Adipocyte (in vitro differentiated cells): ENCODE measurements at places on chromosomes 6 and 20.

GRCh38 chr6:50831186-50831585 lies 12.5 kb downstream of the TFAP2B start:
- DNase-seq: no peak

GRCh38 chr6:56733211-56733697 lies 90.6 kb upstream of the DST start:
- no peak for DNase-seq

GRCh38 chr6:35152067-35152707 lies 11.0 kb upstream of the TCP11 start:
- no peak for DNase-seq

DNA sequence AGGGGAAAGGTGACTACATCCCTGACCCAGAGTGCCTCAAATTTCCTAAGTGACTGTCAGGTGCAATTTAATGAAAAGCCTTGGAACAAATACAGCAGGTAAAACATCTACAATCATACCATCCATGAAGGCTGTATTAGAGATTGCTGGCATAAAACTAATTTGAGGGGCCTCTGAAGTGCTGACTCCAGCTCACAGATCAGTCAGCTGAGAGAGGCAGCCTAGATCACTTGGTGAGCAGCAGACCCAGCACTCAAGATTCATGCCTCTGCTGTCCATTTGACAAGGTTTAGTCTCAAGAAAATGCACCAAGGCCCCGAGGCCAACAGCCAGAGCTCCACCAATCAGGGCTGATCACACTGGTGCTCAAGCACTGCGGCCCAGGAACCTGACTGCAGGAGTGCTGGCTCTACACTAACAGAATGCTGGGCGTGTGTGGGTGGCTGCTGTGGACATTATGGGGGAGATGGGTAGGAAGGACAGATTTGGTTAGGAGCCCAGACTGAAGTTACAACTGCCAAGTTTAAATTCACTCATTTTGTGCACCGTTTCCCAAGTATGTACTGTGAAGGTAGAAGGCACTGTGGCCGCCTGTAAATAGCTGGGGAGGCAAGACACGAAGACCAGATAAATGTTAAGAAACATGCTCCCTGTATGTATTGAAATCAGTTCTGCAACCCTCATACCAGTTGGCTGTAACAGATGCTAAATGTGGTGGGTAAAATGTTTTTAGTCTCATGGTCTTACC lies 28.2 kb downstream of the SNX5 start:
- DNase-seq: no peak

DNA sequence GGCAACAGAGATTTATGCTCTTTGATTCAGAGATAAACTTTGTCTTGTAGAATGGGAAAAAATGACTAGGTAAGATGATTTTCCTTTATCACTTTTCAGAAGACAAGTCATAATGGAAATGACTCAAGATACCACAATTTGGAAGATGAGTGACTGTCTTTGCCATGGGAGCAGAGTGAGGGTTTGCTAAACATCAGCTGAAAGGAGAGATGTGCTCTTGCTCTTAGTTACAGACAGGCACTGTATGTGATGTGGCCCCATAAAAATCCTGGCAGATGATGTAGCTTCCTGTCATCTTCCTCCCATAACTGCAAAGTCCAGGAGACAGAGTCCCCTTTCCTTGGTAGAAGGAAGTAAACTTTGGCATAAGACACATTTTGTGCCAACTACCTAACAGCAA lies 47.6 kb downstream of the BACH2 start:
- DNase-seq: no peak

- no peak for DNase-seq
Measured at GRCh38 chr6:159718634-159719033, 8.7 kb upstream of the WTAP start.

DNA sequence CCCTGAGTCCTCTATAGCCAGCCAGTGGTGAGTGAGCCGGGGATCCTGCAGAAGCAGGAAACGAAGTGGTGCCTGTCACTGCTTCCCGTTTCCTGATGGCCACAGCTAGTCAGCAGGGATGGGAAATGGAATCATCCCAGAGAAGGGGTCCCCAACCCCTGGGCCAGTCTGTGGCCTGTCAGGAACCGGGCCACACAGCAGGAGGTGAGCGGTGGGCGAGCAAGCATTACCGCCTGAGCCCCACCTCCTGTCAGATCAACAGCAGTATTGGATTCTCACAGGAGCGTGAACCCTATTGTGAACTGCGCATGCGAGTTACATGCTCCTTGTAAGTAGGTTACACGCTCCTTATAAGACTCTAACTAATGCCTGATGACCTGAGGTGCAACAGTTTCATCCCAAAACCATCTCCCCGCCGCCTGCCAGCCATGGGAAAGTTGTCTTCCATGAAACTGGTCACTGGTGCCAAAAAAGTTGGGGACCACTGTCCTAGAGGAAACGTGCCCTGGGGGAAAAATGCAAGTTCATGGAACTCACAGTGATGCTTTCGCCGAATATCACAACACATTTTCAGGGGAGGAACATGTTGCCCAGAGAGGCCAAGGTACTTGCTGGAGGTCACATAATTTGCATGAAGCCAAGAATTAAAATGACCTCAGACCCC lies 113.8 kb downstream of the JPH2 start:
- no peak for DNase-seq

DNA sequence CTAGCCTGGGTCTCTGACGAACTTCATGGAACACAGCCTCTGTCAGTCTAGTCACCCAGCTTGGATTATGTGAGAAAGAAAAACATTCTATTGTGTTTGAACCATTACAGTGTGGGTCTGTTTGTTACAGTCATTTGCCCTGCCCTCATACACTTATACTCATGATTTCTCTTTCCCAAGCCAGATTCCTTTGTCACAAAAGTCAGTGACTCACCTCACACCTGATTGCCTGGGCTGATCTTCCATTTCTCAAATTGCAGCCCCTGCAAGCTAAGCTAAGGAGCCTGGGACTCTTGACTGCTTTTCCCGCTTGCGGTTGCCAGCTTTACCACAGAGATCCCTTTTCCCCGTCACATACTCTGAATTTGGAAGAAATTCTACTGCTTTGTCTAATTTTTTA lies 395.9 kb downstream of the SAMD5 start:
- DNase-seq: no peak

DNA sequence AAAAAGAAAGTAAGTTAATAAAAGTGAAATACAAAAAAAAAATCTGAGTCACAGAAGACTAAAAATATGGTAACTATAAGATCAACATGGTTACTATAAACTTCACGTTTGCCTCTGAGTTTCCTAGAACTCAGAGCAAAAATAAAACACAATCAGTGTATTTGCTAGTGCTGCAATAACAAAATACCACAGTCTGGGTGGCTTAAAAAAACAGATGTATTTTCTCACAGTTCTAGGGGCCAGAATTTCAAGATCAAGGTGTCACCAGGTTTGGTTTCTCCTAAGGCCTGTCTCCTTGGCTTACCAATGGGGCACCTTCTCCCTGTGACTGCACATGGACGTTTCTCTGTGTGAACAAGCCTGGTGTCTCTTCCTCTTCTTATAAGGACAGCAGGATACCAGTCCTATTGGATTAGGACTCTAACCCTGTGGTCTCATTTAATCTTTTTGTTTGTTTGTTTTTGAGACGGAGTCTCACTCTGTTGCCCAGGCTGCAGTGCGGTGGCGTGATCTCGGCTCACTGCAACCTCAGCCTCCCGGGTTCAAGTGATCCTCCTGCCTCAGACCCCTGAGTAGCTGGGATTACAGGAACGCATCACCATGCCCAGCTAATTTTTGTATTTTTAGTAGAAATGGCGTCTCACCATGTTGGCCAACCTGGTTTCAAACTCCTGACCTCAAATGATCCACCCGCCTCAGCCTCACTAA lies 104.9 kb upstream of the LOC128125822 start:
- no peak for DNase-seq

DNA sequence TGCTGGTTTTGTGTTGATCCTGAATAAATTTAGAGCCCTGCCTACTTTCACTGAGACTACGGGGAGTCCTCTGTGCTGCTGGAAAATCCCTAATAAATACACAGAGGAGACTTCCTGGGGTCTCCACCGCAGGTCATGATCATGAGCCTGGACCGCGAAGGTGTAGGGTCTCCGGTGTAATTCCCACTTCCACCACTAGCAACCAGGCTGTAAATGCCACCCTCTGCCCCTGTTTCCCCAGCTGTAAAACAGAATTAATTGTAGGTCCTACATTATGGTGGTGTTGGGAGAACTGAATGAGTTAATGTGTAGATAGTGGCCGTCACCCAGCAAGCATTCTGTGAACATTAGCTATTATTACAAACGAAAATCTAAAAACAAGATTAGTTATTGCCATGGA lies 191.6 kb upstream of the THBS2 start:
- DNase-seq: no peak

GRCh38 chr20:13288357-13288756 lies 67.3 kb downstream of the ISM1 start:
- no peak for DNase-seq

- DNase-seq: peak; percentile 43
Measured at GRCh38 chr6:158938811-158939254, 61.2 kb downstream of the RSPH3 start.

GRCh38 chr6:5034328-5034727 lies 30.5 kb upstream of the RPP40 start:
- DNase-seq: no peak

DNA sequence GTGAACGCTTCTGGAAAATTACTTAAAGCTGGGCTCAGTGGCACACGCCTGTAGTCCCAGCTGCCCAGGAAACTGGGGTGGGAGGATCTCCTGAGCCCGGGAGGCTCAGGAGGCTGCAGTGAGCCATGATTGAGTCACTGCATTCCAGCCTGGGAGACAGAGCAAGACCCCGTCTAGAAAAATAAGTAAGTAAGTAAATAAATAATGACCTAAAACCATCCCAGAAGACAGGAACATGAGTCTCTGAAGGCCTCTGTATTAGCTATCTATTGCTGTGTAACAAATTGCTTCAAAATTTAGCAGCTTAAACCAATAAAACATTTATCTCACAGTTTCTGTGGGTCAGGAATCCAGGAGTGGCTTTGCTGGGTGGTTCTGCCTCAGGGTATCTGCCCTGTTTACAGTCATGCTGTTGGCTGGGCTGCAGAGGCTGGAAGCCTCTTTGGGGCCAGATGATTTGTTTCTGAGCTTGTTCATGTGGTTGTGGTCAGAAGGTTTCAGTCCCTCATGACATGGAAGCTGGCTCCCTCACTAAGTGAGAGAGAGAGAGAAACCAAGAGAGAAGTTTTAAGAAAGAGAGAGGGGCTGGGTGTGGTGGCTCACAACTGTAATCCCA lies 48.4 kb upstream of the NCOA3 start:
- peak; percentile 52 for DNase-seq

DNA sequence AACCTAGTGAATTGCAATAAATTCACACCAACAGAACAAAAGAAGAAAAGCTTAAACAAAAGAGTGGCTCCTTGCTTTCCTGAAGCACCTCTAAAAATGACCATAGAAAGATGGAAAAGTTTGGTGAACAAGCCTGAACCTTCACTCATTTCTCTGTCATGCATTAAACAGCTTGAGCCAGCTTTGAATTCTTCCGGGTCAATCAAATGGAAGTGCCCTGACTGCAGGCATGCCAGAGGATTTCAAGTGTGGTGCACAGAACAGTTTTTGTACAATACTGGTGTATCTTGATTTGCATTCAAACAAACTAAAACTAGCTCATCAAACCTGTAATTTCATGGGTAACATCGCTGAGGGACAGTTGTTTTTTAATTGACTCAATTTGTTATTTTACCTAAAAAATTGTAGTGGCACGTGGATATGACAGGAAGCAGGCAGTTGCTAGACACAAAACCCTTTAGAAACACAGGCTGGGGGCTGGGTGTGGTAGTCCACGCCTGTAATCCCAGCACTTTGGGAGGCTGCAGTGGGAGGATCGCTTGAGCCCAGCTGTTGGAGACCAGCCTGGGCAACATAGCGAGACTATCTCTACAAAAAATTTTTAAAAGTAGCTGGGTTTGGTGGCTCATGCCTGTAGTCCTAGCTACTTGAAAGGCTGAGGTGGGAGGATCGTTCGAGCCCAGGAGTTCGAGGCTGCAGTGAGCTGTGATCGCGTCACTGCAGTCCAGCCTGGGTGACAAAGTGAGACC lies 9.1 kb downstream of the CASS4 start:
- peak; percentile 11 for DNase-seq

GRCh38 chr6:6412700-6413099 lies 92.2 kb upstream of the F13A1 start:
- DNase-seq: no peak

DNA sequence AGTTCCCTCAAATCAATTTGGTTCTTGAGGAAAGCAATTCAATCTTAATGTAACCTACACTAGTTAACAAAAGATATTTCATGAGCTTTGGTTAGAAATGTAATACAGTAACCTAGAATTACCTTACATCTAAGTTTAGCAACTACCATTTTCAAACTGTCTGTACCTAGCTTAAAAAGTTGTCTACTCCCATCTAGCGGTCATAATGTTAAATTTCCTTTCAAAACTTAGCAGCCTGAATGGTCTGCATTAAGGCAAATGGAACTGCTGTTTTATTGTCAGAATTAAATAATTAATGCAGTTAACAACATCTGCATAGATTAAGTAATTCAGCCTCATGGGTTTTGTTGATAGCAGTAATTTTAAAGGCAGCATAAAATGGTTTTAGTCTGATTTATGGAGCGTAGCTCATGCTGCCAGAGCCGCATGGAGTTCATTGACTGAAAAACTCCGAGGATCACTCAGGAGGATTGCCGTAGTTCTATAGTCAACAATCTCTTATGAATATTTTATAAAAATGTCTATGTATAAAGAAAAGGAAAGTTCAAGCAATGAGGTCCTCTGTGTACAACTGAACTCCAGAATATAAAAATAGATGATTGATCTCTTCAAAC lies 485.4 kb upstream of the MANEA start:
- peak; percentile 73 for DNase-seq

GRCh38 chr6:111845441-111845871 lies 27.8 kb downstream of the FYN start:
- DNase-seq: no peak

DNA sequence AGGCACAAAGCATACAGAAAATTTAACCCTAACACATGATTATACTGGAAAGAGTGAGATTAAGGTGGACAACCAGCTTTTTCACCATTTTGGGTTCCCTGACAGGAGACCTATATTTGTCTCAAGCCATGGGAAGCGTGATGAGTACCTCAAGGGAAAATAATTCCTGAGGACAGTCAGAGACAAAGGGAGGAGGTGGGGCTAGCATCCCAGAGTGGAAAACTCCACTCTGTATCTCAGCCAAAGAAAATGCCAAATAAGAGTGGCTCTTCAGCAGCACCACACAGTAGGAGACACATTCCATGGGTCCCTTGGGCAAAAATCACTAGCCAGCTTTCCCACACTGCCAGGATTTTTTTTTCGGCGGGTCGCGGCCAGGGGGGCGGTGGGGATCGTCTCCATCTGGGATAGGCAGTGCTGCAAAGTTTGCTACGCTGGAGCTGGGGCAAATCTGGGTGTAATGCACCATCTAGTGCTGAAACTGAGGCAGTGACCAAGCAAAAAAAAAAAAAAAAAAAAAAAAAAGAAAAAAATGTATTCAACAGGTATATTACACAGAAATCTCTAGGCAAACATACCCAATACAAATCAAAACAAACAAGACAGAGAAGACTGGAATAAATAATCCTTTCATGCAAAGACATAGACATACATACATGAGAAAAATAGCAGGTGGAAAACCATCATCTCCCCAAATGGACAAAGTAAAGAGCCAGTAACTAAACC lies 77.3 kb upstream of the SLC35F1 start:
- peak; percentile 70 for DNase-seq
